ENCODE measurements at places on chromosomes 12 and 14. TPM values are rescaled to one million over a fixed set of nuclear protein-coding genes. Genes with fewer than 3 reads are reported as not detected.

The CLEC4C gene
- not detected for total RNA-seq

The ALKBH2 gene
- total RNA-seq: 47.9 TPM

The ADCY4 gene
- total RNA-seq: not detected

The CFAP54 gene
- total RNA-seq: 0.20 TPM

The WIF1 gene
- total RNA-seq: 29.6 TPM

The TMTC1 gene
- total RNA-seq: not detected

The TAS2R50 gene
- total RNA-seq: not detected

The BATF gene
- not detected for total RNA-seq

The ATP2A2 gene
- total RNA-seq: 20.3 TPM

The SMAGP gene
- 2.7 TPM for total RNA-seq

The TEX22 gene
- 0.41 TPM for total RNA-seq

DNA sequence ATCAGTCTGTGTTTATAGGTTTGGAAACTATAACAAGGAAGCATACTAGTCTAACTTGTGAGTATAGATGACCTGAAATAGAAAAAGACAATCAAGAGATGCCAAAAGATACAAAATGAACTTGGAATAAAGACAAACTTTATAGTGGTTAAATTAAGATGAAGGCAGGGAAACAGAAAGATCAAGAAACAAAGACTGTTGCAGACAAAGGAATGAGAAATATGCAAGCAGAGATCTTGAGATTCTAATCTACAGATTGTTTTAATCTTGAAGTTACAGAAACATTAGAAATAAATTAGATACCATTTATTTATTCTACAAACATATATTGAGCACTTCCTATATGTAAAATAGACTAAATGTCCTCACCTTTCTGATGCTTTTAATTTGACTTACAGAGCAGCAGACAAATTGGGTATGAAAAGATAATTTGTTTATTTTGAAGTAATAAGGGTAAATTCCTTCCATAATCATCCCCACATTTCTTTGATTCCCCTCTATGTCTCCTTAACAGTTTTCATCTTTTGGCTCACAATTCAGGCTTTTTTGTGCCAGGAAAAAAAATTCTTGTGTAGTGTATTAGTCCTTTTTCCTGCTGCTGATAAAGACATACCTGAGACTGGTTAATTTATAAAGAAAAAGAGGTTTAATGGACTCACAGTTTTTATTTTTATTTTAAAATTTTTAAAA lies 134.4 kb downstream of the KITLG start:
- no peak for DNase-seq

GRCh38 chr14:101176535-101177205 lies 273.1 kb upstream of the RTL1 start:
- no peak for DNase-seq

GRCh38 chr14:29242755-29243754 lies 476.5 kb downstream of the FOXG1 start:
- no peak for DNase-seq

GRCh38 chr12:111624540-111624939 lies 25.4 kb upstream of the ATXN2 start:
- no peak for DNase-seq

DNA sequence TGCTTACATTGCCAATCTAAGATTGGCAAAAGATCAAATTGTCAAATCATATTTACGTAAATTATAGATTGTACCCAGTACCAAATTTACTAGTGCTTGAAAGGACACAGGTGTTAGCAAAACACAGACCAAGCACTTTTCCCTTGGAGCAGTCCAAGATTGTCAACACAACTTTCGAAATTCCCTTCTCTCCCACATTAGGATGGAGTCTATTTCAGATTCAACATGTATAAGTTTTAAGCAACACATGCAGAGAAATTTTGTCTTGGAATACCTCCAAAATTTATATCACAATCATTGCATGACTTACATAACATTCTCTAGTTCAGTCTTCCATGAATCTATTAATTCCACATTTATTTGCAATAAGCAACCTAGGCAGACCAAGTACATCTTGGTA lies 74.9 kb upstream of the SLCO1C1 start:
- DNase-seq: no peak

GRCh38 chr12:11601647-11602046 lies 47.8 kb upstream of the ETV6 start:
- no peak for DNase-seq

DNA sequence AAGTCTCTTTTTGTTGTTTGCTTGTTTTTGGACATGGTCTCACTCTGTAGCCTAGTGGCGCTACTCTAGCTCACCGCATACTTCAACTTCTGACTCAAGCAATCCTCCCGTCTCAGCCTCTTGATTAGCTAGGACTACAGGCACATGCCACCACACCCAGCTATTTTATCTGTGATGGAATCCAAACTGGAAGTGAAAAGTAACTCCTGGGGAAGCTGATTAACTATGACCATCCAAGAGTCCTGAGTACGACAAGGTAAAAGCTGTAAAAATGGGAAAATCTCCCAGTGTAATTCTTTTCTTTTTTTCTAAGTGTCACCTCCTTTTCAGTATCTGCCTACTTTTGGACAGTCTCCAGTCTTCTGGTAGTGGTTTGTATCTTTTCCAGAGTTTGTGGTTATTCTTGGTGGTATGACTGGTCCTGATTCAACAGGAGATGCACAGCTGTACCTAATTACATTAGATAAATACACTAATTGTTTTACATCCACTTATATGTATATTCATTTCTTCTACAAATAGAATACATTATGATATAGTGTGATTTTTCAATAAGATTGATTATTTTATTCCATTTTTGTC lies 97.8 kb downstream of the SLC6A15 start:
- DNase-seq: no peak

DNA sequence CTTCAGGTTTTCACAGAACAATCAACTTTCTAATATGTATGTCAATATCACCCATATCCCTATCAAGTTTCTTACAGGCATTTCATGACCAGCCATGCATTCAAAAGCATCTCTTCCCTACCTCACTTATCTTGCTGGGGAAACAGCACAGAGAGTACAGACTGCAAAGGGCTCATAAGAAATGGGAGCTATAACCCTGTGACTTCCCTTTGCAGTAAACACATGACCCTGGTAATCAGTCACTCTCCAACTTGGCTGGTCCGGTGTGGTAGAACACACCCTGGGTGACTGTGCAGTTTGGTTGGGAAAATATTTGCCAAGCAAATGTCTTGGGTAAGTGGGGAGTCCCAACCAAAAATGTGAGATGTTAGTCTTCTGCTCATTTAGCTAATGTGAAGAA lies 49.4 kb upstream of the TMCC3 start:
- no peak for DNase-seq

GRCh38 chr12:119340578-119340977 lies 6.0 kb downstream of the CCDC60 start:
- DNase-seq: no peak

- peak; percentile 68 for DNase-seq
Measured at GRCh38 chr12:132108211-132108832, 35.8 kb downstream of the DDX51 start.

GRCh38 chr14:105091054-105091516 lies 25.9 kb upstream of the GPR132 start:
- DNase-seq: no peak

DNA sequence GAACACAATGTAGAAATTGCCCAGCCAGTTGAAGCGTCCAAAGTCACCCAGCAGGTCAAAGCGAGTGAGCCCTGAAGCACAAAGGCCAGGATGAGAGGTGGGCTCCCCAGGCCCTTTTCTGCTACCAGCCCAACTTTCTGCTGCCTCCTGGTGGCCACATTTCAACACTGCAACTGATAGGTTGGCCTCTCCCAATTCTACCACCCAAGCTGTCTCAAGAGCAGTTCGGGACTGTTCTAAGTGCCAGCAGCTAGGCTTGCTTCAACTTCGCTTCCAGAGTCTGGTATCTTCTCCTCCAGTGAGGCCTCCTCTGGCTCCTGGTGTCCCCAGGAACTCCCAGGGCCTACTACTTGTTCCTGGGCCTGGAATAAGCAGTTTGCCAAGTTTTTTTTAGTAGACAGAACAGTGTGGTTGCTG lies 3.4 kb upstream of the DHH start:
- peak; percentile 51 for DNase-seq

DNA sequence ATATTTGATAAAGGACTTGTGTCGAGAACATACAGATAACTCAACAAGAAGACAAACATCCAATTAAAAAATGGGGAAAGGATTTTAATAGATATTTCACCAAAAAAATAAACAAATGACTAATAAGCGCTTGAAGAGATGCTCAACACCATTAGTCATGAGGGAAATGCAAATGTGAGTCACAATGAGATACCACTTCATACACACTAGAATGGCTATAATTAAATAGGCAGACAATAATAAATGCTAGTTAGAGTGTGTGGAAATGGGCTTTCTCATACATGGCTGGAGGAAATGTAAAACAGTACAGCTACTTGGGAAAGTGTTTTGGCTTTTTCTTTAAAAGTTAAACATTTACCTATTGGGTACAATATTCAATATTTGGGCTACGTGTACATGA lies 34.8 kb downstream of the DLK1 start:
- no peak for DNase-seq

GRCh38 chr14:50741567-50741966 lies 73.5 kb upstream of the SAV1 start:
- DNase-seq: no peak

GRCh38 chr14:104973135-104973384 lies 5.1 kb downstream of the AHNAK2 start:
- DNase-seq: no peak

GRCh38 chr14:58805057-58805456 lies 167.3 kb downstream of the DACT1 start:
- no peak for DNase-seq

DNA sequence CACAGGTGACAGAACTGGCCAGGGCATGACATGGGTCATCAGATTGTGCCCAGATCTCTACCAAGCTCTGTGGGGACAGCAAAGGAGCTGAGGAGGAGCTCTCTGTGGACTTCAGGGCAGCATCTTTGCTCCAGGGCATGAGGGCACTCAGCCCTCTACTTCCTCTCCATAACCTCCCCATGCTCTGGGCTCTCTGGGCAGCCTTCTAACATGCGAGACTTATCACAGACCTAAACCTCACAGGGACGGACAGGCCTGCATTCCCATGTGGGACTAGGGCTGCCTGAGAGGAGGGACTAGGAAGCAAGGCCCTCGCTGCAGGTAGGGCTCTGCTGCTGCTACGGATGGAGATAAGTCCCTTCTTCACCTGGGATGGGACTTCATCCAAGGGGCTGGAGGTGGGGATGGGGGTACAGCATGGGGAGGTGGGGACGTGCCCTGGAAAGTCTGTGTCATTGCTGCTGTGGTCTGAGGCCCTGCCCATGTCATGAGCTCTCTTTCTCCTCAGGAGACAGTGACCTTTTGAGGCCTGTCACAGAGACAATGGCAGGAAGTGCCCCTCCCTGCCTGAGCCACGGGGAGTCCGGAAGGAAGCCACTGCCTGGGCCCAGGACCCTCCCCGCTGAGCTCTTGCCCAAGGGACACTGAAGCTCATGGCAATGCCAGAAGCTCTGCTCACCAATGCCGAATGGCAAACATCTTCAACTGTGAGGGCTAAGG lies 44.1 kb downstream of the PITPNM2 start:
- no peak for DNase-seq

GRCh38 chr12:117498256-117498655 lies 136.8 kb upstream of the NOS1 start:
- DNase-seq: no peak
